T-helper 1 cell (primary cell): ENCODE measurements at places on chromosomes 16 and 17.

- no peak for DNase-seq
Observed at GRCh38 chr17:6508519-6509030, 47.8 kb downstream of the PITPNM3 start.

DNA sequence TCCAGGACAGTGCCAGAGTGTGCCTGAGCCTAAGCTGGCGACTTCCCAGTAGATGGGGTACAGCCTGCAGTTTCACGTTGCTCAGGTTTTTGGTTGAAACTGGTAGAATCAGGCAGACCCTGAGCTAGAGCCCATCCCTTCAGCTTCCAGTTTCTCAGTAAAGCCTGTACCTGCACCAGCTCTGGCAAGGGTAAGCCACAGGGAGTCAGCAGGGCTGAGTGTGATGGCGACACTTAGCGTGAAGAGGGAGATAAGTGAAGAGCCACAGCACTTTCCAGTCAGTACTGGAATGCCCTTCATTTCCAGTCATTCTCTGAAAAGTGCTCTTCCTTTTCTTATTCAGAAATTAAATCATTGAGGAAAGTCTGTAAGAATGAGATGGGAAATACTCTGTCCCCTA lies 22.4 kb downstream of the PLD6 start:
- DNase-seq = no peak

GRCh38 chr16:51577621-51578303 lies 426.7 kb upstream of the SALL1 start:
- no peak for DNase-seq

- no peak for DNase-seq
Observed at GRCh38 chr16:7439518-7439917, 106.9 kb downstream of the RBFOX1 start.

DNA sequence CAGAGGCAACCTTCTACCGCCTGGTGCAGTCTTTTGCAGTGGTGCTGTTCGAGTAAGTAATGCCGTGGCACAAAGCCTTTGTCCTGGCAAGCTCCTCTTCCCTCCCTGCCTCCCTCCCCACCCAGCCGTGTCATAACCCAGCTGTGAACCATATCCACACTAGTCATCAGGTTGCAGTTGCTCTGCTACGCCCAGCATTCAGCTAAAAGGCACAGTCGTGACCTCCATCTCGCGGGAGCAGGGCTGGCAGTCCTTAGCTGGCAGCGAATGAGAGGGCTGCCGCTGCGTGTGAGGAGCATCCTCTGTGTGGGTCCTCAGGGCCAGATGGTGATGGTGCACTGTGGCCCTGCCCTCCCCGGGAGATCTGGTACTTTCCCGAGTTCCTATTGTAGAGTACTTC lies 39.3 kb downstream of the CIBAR2 start:
- DNase-seq = no peak

DNA sequence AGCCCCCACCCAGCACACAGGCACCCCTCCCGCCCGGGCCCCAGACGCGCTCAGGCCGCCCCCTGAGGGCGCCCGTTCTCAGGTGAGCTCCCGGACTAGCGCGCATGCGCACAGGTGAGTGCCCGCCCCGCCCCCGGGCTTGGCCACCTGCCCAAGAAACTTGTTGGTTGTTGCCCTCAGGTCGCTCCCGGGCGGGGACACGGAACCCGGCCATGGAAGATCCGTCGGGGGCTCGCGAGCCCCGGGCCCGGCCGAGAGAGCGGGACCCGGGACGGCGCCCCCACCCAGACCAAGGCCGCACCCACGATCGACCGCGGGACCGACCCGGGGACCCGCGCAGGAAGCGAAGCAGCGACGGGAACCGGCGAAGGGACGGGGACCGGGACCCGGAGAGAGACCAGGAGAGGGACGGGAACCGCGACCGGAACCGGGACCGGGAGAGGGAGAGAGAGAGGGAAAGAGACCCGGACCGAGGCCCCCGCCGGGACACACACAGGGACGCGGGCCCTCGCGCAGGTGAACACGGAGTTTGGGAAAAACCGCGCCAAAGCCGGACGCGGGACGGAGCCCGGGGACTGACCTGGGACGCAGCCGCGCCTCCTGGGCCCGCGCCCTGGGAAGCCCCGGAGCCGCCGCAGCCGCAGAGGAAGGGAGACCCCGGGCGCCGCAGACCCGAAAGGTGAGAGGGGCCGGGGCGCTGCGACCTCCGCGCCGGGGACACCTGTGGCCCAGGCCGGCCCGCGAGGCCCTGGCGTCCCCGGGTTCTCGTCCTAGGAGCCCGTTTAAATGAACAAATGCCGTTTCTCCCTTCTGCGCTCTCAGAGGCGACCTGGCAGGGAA lies at the start of gene MARVELD3:
MARVELD3 (plus strand) TSS at position 167 of the 840 bp plus-strand sequence; CDS start at position 213, 46 bp downstream.
- peak; percentile 14 for DNase-seq

- DNase-seq = no peak
Observed at GRCh38 chr16:8458481-8459046, 131.7 kb downstream of the TMEM114 start.

DNA sequence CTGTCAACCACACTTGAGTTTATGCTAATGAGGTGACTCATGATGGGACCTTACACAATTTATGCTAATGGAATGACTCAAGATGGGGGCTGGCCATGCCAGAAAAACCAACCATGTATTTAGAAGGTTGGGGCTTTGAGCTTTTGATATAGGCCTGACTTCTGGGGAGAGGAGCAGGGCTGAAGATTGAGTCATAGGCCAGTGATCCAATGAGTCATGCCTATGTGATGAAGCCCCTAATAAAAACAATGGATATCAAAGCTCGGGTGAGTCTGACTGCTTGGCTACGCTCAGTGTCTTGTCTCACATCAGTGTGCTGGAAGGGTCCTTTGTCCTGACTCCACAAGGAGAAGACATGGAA lies 7.3 kb downstream of the MFSD6L start:
- DNase-seq = no peak

DNA sequence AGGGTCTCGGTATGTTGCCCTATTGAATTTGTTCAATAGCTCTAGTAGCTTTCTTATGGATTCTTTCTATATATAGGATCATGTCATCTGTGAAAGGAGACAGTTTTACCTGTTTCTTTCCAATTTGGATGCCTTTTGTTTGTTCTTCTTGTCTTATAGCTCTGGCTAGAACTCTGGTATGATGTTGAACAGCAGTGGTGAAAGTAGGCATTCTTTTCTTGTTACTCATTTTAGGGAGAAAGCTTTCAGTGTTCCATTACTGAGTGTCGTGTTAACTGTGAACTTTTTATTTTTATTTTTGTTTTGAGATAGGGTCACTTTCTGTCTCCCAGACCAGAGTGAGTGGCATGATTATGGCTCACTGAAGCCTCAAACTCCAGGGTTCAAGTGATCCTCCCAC lies 21.2 kb downstream of the EFCAB5 start:
- no peak for DNase-seq

- no peak for DNase-seq
Observed at GRCh38 chr17:74336307-74336706, 10.3 kb downstream of the KIF19 start.

DNA sequence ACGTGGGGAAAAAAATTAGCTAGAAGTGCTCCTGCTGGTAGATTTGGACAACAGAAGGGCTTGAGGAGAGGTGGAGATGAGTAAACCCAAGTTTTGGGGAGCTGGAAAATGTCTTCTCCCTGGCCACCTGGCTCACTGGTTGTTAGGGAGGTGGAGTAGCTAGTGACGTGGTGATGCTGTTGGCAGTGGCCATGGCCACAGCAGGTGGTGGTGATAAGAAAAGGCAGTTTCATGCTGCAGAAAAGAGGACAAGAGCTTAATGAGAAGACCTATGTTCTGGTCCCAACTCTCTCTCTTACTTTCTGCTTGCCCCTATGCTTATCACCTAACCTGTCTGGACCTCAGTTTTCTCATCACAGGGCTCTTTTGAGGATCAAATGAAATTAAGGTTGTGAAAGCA lies 223.5 kb upstream of the N4BP1 start:
- DNase-seq = no peak

DNA sequence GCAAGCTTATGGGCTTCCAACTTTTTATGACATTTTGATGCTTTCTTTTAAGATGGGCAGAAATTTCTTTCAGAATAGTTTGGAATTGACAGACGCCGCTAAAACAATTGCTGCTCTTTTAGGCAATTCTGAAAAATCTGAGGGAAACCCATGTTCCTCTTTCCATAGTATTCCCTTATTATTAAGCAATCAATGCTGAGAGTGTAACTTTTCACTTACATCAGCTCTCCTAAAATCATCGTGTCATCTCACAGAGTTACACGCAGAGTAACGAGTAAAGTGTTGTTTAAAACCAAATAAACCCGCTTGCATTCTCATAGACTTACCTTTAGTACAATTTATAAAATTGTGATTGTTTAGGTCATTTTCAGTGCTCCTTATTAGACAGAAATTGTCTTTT lies 150.6 kb downstream of the MAF start:
- DNase-seq = no peak

GRCh38 chr16:24645739-24646645 lies 83.5 kb upstream of the TNRC6A start:
- DNase-seq = no peak

DNA sequence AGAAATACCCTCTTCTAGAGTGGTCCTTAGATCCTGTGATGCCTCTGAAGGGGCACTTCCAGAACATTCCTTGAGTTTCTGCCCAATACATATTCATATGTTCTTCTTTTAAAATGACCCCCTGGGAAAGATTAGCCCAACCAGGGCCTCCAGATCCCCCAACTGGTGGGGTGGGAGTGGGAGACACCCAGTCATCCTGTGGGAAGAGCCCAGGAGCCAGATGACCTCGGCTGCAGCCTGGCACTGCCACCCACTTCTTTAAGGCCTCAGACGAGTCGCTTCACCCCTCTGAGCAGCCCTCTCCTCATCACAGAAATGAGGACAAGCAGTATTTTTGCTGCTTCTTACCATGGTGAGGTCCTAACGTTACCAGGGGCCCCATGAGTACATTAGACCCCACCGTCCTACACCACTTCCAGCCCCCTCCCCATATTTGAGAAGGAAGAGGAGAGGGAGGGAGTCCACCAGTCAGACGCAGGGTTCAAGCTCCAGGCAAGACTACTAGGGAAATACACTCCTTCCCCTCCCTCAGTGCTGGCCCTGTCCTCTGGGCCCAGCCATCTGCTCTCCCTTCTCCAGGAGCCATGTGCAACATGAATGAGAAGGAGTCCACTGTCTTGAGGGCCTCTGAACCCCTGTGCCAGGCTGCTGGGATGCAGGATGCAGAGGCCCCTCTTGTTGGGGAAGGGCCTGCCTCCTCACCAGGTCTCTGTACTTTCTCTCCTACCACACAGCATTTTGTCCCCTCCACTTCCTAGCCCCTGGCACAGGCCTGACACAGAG lies 11.8 kb downstream of the MPO start:
- DNase-seq = no peak

- no peak for DNase-seq
Observed at GRCh38 chr17:14672830-14673229, 371.9 kb downstream of the HS3ST3B1 start.

DNA sequence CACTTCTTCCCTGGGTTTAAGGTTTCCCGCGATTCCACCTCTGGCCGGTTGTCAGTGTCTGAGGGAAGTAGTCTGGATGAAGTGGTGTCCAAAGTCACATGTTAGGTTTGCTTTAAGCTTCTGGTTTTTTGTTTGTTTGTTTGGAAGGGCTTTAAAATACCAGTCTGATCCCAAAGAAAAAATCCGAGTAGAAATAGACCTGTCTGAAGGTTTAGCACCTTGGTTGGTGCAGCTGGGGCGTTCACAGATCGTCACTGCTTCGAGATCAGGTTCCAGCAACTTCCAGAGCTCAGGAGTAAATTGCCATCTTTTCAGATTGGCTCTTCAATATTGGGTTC lies 567 bp downstream of the TMEM97 start:
- DNase-seq = no peak

GRCh38 chr17:64080174-64080618 lies 49.7 kb downstream of the ERN1 start:
- no peak for DNase-seq

DNA sequence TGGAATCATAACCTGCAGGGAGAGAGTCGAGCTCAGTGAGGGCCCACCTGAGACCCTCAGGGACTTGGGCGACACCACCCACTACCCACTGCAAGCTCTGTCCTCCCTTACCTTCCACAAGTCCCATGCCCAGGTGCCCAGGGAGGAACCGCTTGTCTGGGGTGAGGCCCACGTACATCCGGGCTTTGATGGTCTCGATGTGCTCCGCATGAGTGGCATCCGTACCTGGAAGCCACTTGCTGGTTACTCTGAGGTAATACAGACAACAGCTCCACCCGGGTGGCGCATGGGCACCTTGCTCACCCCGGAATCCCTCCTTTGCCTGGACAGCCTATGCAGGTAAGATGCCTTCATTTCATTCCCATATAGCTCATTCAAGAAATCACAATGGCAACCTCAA lies 24.8 kb downstream of the MIEF2 start:
- no peak for DNase-seq

GRCh38 chr17:66764506-66764905 lies 70.4 kb upstream of the CACNG5 start:
- no peak for DNase-seq
